Adipocyte (in vitro differentiated cells): ENCODE measurements at places on chromosomes 5 and 9.

DNA sequence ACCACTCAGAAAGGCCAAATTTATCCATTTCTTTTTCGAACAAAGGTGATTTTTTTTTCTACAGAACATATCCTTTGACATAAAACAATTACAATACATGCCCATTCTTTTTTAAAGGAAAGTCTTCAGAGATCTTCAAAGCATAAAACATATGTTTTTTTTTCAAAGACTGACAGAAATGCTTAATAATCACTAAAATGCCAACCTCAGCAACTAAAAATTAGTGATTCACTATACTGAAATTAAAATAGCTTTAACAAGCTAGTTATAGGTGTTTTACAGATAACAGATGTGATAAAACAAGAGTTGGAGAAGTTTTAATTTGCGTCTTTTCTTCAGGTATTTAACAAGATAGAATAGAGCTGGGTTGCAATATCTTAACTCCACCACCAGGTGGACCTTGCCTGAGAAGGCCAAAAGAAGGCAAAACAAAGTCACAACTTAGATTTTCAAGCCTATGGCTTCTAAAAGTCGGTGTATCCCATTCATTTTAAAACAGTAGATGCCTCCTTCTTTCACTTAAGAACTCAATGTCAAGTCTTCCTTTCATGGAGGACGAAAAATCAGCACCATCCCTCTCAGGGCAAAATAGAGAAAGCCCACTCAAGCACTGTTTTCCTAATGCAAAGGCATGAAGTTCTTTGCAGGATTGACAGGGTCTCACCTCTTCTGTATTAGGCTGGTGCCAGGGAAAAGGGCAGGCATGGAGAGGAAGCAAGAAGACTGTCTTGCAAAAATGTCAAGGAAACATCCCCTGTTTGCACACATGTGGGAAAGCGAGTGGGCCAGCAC is 31.1 kb upstream of the CPLX2 start:
- peak; percentile 26 for DNase-seq

- no peak for DNase-seq
Measured at GRCh38 chr5:147482706-147483180, 27.1 kb downstream of the DPYSL3 start.

DNA sequence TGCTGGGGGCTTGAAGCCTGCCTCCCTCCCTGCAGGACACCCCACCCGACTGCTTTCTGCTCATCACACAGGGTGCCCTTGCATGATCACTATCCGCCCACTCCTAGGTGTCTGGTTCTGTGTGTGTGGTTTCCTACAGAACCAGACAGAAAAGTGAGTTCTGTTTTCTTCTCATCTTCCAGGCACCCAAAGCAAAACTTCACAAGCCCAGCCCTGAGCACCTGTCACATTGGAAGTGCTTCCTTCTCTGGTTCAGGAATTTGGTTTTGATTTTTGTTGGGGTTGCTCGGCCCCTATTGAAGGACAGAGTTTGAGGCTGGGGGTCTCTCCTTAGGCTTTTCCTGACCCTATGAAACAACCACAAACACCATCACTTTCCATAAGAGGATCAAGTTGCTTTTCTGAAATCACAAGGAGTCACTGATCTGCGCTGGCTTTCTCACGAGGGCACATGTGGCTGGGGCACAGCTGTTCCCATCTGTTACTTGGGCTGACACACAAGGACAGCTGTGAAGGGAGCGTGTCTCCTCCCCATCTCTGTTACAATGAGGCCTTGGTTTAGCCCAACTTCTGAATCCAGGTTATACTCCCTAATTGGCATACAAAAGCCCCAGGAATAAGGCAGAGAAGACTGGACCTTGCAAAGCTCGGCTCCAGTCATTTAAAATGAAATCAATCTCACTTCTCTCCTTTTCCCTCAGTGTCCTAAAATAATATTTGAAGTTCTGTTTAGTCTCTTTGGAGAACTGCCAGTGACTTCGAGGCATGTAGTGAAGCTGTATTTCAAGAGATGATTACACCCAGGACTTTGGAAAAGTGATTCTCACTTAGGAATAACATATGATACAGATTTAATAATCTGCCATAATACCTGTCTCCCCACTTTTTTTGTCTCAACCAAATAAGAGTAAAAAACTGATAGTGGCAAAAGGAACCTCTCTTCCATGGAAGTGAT is 213.1 kb upstream of the GAS1 start:
- DNase-seq = peak; percentile 42

DNA sequence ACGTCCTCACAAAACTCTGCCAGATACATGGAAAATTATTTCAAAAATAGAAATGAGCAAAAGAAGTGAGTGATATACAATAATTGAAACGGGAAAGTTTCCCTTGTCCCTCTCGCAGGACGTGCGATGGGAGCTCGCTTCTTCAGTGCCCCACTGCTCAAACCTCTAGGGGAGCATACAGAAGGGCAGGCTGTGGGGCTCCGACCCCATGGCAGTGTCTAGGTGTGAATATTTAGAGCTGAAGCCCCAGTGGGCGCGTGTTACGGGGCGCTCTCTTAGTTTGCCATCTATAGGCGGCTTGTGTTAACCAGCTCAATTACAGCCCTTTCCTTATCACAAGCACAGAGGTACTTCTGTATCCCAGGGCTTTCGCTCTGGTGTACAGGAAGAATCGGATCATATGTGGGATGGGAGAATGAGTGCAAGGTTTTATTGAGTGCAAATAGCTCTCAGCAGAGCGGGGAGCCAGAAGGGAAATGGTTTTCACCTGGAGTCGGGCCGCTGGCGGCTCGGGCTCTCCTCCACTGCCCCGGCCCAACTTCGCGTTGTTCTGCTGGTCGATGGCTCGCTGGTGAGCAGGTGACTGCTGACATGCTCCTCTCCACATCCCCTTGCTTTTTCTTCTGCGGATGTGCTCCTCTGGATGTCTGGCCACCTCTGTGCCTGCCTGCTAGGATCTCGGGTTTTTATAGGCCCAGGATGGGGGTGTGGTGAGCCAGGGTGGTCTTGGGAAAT is 334.0 kb upstream of the PTPRD start:
- DNase-seq = no peak

DNA sequence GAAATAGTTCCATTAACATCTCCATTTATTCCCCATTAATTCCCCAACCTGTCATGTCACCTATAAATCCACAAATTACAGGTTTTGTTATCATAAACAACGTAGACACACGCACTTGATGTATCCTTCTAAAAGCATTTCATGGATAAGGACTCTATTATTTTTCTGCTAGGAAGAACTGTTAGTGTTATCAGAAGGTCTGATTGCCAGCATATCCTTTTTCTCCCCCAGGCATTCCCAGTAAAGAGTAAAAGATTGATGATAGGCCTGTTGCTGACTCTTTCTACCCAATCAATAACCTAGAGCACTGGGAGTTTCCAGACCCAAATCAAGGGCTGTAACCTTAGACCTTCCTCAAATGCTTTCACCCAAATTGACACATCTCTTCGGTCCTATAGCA is 60.8 kb downstream of the RFK start:
- DNase-seq = no peak

- DNase-seq = no peak
Measured at GRCh38 chr5:142399891-142400290, 75.1 kb upstream of the SPRY4 start.

DNA sequence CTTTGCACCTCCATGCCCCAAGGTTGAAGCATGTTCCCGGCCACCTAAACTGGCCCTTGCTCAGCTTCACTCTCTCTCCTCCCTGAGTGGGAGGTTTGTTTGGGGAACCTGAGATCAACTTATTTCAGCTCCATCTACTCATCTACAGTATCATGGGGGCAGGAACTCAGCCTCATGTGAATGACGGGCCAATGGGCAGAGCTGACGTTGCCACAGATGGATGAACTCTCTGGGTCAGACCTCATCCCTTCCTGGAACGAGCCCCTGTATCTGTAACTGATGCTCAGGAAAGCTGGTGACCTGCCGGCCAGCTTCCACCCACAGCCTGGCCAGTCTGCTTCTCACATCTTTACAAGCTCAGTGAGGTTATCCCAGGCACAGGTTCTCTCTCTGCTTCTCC is 369.6 kb downstream of the IRX2 start:
- DNase-seq = no peak

DNA sequence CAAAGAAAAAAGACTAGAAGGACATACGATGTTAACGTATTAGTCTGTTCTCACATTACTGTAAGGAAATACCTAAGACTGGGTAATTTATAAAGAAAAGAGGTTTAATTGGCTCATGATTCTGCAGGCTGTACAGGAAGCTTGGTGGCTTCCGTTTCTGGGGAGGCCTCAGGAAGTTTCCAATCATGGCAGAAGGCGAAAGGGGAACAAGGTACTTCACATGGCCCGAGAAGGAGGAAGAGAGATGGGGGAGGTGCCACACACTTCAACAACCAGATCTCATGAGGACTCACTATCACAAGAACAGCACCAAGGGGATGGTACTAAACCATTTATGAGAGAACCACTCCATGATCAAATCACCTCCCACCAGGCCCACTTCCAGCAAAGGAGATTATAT is 110.1 kb downstream of the CARTPT start:
- no peak for DNase-seq

GRCh38 chr9:117302487-117302886 is 112.4 kb downstream of the ASTN2 start:
- DNase-seq = no peak

GRCh38 chr5:139768807-139769465 is 26.7 kb upstream of the PSD2 start:
- DNase-seq = no peak

DNA sequence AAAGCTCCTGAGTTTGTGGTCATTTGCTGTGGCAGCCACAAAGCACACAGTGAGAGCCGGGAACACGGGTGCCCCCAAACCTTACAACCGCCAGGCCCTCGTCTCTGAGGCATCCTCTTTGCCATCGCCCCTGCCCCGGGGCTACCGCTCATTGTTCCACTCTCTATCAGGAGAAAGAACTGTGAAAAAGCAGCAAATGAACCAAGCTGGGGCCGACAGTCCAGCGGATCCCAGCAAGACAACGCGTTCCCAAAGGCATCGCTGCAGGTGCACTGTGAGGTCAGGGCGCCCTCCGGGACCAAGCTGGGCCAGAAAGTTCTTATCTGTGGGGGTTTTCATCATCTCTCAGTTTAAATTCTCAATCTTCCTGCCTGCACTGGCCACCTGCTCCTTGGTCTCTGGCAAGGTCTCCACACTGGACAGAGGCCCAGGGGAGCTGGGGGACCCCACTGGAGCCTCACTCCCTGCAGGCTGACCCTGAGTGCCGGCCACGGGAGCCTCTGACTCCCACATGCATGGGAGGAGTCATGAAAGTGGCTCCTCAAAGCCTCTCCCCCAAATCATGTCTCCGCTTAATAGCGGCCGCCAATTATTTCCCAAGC is 32.1 kb downstream of the VAV2 start:
- DNase-seq = no peak

DNA sequence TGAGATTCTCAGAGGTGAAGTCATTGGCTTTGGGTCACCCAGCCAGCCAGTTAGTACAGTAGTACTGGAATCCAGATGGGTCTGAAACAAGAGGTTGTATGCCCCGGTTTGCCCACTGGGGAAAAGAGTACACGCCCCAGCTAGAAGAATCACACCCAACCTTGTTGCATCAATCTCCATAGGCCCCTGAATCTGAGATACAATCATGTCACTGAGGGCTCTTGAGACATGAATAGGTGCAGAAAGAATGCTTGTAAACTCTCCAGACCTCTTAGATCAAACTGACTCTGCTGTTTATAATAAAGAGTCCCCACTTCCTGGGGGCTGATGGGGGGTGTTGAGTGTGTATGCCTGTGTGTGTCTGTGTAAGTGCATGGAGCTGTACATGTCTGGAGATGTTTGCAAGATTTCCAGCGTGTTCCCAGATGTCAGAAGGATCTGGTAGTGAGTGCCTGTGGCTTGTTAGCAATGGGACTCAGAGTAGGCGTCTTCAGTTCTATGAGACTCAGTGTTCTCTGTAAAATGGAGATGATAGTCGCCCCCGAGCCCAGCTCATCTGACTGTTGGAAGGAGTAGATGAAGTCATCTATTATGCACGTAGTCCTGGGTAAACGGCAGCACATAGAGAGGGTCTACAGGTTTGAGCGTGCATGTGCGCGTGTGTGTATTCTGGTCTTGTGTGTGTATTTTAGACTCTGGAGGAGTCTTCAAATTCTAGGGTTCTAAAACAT is 48.2 kb downstream of the COL27A1 start:
- DNase-seq = peak; percentile 24

- DNase-seq = no peak
Measured at GRCh38 chr9:36006549-36007315, 30.0 kb upstream of the RECK start.

GRCh38 chr5:150641824-150642566 is 1.5 kb downstream of the SYNPO start:
- peak; percentile 39 for DNase-seq

- DNase-seq = no peak
Measured at GRCh38 chr5:139638736-139639618, 9.2 kb upstream of the CXXC5 start.

GRCh38 chr9:70924895-70925547 is 196.4 kb downstream of the TRPM3 start:
- peak; percentile 95 for DNase-seq

GRCh38 chr9:104779334-104779733 is 15.4 kb downstream of the NIPSNAP3B start:
- DNase-seq = no peak

DNA sequence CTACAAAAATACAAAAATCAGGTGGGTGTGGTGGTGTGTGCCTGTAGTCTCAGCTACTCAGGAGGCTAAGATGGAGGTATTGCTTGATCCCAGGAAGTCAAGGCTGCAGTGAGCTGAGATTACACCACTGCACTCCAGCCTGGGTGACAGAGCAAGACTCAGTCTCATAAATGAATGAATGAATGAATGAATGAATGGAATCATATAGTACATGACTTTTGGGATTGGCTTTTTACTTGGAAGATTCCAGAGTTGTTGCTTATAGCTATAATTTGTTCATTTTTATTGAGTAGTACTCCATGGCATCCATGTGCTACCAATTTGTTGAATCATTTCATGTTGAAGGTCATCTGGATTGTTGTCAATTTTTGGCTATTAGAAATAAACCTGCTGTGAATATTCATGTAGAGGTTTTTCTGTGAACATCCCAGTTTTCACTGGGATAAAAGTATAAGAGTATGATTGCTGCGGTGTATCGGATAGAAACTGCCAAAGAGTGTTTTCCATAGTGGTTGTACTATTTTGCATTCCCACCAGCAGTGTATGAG is 19.9 kb downstream of the ERBIN start:
- DNase-seq = no peak

- DNase-seq = peak; percentile 88
Measured at GRCh38 chr9:70120834-70121510, 77.3 kb downstream of the MAMDC2 start.

- DNase-seq = no peak
Measured at GRCh38 chr9:96604004-96604319, 15.7 kb downstream of the CDC14B start.

DNA sequence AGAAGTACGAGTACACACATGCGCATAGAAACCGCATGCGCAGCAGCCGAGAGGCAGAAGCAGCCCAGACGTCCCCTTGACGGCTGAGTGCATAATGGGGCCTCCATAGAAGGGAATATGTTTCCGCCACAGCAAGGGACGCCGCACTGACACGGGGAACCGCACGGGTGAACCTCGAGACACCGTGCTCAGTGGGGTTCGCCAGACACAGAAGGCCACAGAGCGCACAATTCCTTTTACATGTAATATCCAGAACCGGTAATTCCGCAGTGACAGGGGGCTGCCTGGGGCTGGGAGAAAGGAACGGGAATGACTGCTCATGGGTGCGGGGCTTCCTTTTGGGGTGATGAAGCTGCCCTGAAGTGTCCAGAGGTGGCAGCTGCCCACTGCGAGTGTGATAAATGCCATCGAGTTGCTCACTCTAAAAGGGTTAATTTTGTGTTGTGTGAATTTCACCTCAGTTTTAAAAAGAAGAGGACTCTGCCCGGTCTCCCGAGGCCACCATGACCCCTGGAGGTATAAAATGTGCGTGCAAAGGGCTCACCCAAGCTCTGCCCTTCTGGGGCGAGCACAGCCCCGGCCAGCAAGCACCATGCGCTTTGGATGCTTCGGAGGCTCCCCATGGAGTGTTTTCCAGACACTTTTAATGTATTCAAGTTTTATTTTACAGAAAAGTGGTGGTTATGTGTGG is 29.7 kb downstream of the MRPL36 start:
- no peak for DNase-seq
